ENCODE measurements at places on chromosomes 2 and 18.

DNA sequence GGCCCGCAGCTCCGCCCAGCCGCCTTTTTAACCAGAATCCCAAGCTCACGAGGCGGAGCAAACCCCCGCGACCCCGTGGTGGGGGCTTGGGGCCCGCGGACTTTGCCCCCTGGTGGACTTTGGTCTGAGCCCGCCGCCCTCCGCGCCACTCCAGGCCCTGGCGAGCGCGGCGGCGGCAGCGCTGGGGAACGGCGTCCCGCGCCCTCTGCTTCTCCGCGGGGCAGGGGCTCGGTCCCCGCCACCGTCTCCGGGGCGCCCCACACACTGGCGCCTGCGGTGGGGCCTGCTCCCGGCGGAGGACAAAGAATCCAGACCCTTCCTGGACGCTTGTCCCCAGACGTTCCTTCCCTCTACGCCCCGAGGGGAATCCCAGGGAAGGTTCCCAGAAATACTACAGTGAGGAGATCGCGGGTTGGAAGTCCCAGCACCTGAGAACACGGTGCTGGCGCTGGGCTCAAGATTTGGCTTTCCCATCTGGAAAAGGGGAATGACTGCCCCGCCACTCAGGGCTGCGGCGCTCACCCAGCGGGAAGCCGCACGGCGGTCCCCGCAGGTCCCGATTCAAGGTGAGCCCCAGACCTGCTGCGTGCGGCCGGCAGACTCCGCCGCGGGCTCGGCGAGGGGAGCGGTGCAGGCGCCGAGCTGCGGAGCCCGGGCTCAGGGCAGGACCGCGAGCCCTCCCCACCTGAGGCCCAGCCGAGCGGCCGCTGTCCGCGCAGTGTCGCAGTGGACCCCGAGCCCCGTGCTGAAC lies at the start of gene HAAO:
HAAO (minus strand) TSS at position 1 of the 751 bp plus-strand sequence. CDS start 47 bp downstream, outside the sequence.
- DNase-seq = no peak

GRCh38 chr2:159807183-159808031 lies 9.4 kb upstream of the CD302 start:
- DNase-seq = peak; percentile 39

DNA sequence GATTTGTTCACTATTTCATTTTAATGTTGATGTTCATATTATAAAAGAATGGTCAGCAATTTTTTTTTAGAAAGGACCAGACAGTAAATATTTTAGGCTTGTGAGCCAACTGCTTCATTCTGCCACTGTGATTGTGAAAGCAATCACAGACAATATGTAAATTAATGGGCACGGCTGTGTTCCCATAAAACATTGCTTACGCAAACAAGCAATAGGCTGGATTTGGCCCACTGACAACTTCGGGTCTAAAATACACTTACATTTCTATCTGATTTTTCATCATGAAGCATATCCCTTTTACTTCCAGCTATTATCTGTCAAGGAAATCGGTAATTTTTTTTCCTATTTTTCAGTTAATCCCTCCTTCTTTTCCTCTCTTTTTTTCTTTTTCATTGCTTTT lies 182.2 kb upstream of the CDH2 start:
- no peak for DNase-seq

DNA sequence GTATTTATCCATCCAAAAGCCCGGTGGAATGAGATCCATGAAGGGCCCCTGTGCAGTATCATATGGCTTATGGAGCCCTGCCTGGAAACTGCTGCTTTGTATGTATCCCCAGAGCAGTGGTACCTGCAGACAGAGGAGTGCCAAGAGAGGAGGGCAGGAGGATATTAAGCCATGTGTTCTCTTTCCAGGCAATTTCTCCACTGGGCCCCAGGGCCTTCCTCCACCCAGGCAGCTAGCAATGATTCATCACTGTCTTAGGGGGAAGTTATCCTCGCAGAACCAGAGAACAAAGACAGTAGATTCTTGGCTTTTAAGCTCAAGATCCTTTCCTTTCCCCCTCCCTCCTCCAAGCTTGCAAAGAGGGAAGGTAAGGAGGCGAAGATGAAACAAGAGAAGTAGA lies 98.1 kb downstream of the LRRC30 start:
- DNase-seq = no peak

DNA sequence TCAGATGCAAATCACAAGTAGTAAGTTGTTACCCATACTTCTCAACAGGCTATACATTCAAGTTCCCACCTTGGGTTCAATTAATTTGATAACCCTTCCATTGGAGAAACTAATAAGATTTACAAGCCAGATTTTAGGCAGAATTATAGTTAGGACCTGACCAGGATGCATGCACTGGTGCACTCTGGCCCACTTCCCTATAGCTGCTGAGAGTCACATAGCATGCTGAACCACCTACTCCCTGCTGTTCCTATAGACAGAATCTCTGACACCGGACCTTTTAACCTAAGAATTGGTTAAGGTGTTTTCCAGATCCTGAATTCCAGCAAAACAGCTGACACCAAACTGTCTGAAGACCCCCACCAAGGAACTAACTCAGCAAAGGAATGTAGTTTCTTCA lies 26.2 kb downstream of the FAM210A start:
- DNase-seq = no peak

- peak; percentile 57 for DNase-seq
These were observed 5.1 kb upstream of the STEAP3 start for GRCh38 chr2:119218478-119219064.

DNA sequence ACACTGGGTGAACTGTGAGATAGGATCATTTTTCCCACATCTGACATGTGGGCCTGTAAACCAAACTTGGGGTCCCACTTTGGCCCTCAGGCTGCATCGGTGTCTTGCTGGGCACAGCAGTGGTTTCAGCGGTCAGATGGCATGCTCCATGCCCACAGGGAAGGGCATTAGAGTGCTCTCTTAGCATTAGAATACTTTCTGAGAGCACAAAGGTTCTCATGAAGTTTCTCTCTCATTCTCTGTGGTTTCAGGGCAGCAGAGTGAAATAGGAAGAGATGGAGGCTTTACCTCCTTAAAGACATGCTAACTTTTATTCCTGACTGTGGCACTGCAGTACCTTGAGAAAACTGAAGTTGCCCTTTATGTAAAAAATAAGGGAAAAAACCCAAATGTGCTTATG lies 36.6 kb upstream of the GATA6 start:
- no peak for DNase-seq

- DNase-seq = no peak
These were observed 59.2 kb upstream of the PEX13 start for GRCh38 chr2:60958361-60958760.

DNA sequence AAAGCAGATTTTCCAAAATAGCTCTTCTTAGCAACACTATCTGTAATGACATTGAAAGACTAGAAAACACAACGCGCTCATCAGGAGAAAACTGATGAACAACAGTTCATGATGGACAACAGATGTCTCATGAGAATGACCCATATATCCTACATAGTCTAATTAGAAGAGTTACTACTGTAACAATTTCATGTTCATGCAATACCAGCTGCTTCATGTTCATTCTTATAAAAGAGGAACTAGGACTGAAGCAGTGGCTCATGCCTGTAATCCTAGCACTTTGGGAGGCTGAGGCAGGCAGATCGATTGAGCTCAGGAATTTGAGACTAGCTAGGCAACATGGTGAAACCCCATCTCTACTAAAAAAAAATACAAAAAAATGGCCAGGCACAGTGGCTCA lies 22.7 kb downstream of the TRAPPC8 start:
- no peak for DNase-seq

GRCh38 chr2:36405183-36405582 lies 49.6 kb downstream of the CRIM1 start:
- no peak for DNase-seq

DNA sequence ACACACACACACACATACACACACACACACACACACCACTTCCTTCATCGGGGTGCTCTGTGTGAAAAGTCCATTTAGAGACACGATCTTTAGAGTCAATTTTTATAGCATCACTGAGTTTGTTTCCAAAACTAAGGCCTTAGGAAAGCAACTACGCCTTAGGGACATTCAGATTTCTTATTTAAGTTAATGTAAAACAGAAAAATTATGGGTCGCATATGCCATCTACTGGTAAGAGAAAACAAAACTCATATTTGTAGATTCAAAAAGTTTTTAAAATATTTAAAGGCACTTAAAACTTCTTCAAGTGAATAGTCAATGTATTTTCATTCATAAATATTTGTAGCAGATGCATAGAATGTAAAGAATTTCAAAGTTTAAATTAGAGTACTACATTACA lies 166.2 kb downstream of the ATAD2B start:
- DNase-seq = peak; percentile 65

- DNase-seq = no peak
These were observed 68.0 kb downstream of the PXDN start for GRCh38 chr2:1676091-1676912.

GRCh38 chr2:239386001-239386670 lies 14.7 kb downstream of the HDAC4 start:
- no peak for DNase-seq

GRCh38 chr2:43458014-43458628 lies 137.7 kb downstream of the THADA start:
- no peak for DNase-seq

DNA sequence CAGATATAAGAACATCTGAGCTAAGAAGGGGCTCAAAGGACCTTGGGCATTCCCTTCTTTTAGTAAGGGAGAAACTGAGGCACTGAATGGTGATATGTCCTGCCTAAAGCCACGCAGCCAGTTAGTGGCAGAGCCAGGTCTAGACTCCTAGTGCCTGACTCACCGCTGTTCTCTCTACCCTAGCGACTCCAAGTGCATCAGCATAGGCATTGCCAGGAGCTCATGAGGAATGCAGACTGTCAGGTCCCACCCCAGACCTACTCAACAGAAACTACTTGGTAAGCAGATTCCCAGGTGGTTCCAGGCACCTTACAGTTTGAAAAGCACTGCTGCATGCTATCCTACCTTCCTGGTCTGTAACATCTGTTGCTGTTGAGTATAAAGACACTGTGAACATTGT lies 158.9 kb downstream of the MSH2 start:
- no peak for DNase-seq

GRCh38 chr2:163778045-163778781 lies 42.4 kb upstream of the FIGN start:
- peak; percentile 16 for DNase-seq

- DNase-seq = peak; percentile 56
These were observed 1.6 kb downstream of the BAZ2B start for GRCh38 chr2:159614534-159615366.

GRCh38 chr2:53484531-53484930 lies 283.1 kb upstream of the CHAC2 start:
- DNase-seq = no peak

- DNase-seq = no peak
These were observed 1.5 kb downstream of the DLX2 start for GRCh38 chr2:172100935-172101820.

- no peak for DNase-seq
These were observed 2159.1 kb upstream of the CELF4 start for GRCh38 chr18:39724652-39725051.

DNA sequence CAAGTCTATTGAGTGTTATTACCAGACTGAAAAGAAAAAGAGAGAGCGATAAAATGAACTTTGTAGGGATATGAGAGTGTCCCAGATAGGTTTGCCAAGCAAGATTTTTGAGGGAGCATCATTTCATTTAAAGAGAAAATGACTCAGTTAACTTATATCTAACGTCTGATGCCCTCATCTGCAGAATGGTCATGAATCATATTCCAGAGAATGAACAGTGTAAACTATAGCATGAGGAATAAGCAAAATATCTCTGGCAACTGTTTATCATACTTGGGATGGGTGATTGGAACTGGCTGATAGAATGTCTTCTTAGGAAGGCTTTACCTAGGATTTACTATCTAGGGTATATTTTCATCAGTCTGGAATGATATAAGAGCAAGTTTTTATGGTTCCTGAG lies 289.4 kb downstream of the CMPK2 start:
- no peak for DNase-seq

- DNase-seq = no peak
These were observed 60.2 kb upstream of the SPP2 start for GRCh38 chr2:233990261-233990798.

DNA sequence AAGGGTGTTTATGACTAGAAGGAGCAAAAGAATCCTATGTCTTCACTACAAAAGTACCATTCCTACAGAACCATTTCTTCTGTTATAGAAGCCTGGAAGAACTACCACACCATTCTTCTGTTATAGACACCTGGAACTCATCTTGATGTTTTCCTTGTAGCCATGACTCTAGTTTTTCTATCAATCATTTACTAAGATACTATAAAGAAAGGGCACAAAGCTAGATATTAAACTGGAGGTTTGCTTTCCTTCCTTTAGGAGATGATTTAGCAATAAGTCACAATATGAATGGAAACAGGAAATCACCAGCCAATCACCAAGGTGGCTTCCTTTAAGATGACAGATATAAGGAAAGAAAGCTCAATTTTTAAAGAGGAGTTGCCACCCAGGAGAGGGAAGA lies 100.3 kb upstream of the NEUROD1 start:
- no peak for DNase-seq

GRCh38 chr2:239370403-239370802 lies 30.4 kb downstream of the HDAC4 start:
- no peak for DNase-seq

GRCh38 chr18:41756141-41756540 lies 198.9 kb upstream of the PIK3C3 start:
- DNase-seq = no peak

DNA sequence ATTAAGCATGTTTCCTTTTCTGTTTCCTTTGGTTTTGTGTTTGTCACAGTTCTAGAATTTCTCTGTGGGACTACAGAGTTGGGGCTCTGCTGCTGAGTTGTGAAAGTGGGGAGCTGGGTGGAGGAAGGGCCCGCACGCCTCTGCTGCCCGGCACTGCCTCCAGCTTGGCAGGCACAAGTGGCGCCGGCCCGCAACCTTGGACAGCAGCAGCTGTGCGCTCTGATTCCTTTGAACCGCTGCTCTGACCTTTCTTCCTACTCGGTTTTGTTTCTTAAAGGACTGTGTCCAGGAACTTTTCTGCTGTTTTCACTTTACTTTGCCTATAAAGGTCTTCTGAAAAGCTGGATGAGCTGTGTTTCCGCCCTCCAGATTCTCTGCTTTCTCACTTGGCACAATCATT lies 137.6 kb upstream of the ALPP start:
- no peak for DNase-seq

DNA sequence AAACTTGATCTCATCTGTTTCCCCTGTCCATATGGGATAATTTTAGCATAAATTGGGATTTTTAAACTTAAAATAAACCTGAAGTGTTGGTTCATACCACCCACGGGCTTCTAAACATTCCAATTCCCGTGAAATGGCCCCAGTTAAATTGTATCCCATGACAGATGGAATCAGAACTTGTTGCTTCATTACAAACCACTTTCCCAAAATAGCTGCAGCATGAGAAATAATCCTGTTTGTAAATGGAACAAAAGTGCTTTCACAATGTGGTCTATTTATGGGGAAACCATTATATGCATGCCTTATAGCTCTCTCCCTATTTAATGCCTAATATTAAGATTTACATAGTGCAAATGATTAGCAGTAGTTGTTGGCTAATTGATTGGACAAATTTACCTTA lies 15.9 kb downstream of the SCG2 start:
- peak; percentile 46 for DNase-seq

DNA sequence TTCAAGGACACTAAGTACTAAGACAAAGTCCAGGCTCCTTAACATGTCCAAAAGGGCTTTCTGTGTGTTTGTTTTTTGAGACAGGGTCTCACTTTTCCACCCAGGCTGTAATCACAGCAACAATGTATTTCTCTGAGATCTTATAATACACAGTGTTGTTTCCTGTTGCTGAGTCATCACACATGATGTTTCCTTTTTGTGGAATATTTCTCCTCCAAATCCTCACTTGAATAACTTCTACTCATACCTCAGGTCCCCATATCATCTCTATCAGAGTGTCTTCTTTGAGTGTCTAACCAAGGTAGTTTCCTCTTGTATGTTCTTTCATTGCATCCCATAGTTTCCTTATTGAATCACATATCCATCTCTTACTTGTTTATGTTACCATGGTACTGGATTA lies 632.0 kb upstream of the PIK3C3 start:
- DNase-seq = no peak

- no peak for DNase-seq
These were observed 34.0 kb downstream of the TMEM37 start for GRCh38 chr2:119465687-119466086.

Measured in fibroblast of the conjunctiva (primary cell).